ENCODE measurements at places on chromosomes 12 and 14.

- peak; percentile 36 for DNase-seq
These were observed 23.0 kb downstream of the JAG2 start for GRCh38 chr14:105145381-105146180.

GRCh38 chr12:50520416-50521207, 15.8 kb downstream of the DIP2B start:
- no peak for DNase-seq

DNA sequence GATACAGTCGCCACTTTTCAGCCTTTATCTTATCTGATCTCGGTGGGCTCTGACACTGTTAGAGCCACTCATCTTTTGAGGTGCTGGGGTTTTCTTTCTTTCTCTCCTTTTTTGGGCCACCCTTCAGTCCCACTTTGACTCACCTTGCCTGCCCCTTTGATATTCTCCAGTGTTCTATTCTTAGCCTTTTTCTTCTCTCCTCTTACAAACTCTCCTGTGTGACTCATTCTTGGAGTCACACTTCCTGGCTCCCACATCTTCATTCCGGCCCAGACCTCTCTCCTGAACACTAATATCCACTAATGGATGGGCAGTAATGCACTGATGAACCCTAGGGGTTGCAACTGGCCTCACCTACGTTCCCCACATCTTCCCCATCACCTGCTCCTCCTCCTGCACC, 2.2 kb upstream of the DCD start:
- DNase-seq = no peak

DNA sequence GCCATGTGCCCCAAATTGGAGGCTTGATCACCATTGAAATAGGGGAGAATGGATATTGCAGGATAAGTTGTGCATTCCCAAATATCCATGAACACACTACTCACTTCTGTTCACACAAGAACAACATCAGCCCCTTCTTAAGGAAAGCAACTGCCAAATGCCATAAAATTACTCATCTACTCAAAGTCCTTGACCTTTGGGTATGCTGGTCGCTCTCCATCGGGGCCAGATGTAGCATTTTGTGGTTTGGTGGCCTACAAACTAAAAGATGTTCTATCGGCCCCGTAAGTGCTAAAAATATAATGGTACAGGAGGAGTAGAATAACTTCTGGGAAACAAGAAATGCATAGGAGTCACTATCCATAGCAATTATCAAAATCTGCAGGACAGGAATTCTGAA, 362.6 kb downstream of the AEBP2 start:
- no peak for DNase-seq

DNA sequence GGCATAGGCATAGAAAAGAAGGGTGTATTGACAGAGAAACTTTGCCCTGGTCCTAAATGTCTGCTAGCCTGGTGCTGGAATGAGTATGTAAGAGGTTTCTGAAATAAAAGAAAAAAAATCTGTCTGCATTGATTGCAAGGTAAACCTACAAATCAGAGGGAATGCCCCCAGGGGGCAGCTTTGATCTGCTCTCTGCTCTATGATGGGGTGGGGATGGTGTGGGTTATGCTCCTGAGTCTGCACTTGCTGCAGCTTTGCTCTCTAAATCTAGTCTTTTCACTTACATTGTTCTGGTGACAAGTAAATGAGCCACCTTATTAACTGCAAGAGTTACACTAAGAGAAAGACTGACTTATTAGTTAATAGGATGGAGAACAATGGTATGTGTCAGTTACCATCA, 468.4 kb upstream of the STXBP6 start:
- no peak for DNase-seq

DNA sequence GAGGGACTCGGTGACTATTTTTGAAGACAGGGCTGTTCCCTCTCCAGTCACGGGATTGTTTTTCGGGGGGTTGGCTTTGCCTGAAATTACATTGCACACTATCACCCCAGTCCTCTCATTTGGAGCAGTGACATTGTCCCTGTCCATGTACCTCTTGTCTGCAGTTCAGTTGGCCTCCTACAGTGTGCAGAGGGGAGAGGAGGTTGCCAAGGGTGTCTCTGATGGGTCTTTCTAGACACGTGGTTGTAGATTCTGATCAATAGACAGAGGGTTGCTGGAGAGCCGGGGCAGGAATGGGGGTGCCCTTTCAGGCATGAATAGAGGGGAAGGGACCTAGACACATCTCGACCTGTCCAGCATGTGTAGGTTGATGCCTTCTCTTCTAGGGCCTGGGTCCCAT, 1.2 kb downstream of the TMEM120B start:
- DNase-seq = no peak

GRCh38 chr12:96474206-96474605, 15.2 kb upstream of the CFAP54 start:
- no peak for DNase-seq

DNA sequence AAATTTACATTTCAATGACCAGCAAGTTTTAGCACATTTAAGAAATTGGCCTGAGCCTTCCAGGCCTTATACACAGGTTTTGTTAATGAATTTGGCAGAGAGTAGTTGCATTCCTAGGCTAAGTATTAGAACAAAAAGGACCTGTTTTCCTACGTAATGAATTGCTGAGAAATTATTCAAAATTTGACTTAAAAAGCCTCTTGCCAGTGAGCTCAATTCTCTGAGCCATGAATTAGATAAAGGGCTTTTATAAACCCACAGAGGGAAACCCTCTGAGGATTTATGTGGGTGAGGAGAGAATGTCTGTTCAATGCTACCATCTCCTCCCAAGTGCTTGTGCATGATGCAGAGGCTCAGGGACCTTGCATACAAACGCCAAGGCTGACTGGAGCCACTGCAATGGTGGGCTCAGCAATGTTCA, 94.5 kb upstream of the PELI2 start:
- DNase-seq = no peak

Data from Peyer's patch (tissue), 4 donors.